ENCODE measurements at places on chromosomes 3 and 15. TPM values are rescaled to one million over a fixed set of nuclear protein-coding genes. Genes with fewer than 3 reads are reported as not detected.

- H3K4me3 ChIP-seq = peak overlapping the region; percentile 98
- H3K36me3 ChIP-seq = peaks cover 13% of the 10 kb centered on the region
- no peak for DNase-seq
- H3K27me3 ChIP-seq = peaks cover 6% of the 10 kb centered on the region
- peak overlapping the region; percentile 35 for H3K27ac ChIP-seq
- H3K4me1 ChIP-seq = peaks cover 36% of the 10 kb centered on the region
Observed at GRCh38 chr3:49020330-49021212, 1.4 kb upstream of the NDUFAF3 start.

- no peaks in the 10 kb centered on the region for H3K36me3 ChIP-seq
- H3K27ac ChIP-seq = no peak overlapping the region
- no peak for DNase-seq
- no peak overlapping the region for H3K4me3 ChIP-seq
- H3K4me1 ChIP-seq = no peaks in the 10 kb centered on the region
Observed at GRCh38 chr3:154664714-154665113, 234.7 kb upstream of the GPR149 start.

- peaks cover 6% of the 10 kb centered on the region for H3K4me1 ChIP-seq
- H3K4me3 ChIP-seq = no peak overlapping the region
- no peak for DNase-seq
- H3K27me3 ChIP-seq = no peaks in the 10 kb centered on the region
- no peaks in the 10 kb centered on the region for H3K36me3 ChIP-seq
Observed at GRCh38 chr3:13519006-13519791, 29.7 kb upstream of the FBLN2 start.

DNA sequence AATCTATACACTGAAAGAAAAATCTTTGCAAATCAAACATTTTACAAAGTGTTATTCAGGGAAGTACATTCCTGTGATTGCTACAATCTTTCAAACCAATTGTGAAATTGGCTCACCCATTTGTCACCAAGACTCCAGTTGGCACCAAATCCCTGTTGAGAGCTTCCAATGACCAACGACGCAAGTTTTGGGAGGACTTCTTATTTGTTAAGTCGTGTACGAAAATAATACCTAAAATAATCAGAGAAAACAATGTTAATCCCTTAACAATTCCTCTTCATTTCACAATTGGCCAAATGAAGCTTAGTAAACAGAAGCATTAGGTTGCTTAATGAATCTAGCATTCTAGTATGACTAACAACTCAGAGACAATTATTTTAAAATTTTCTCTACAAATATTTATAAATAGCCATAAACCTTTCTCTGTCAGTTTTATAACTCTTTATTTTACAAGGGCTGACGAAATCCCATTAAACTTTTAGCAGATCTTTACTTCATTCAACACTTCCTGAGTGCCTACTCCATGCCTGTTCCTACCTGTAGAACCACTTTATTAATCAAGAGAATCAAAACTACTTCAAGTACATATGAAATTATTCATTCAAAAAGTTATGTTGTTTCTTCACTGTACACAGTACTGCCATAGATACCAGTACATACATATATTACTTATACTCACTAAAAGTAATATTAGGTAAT lies 24.0 kb upstream of the HGD start:
- no peak overlapping the region for H3K27ac ChIP-seq
- DNase-seq = no peak
- no peaks in the 10 kb centered on the region for H3K4me1 ChIP-seq
- no peak overlapping the region for H3K4me3 ChIP-seq
- no peaks in the 10 kb centered on the region for H3K27me3 ChIP-seq
- H3K36me3 ChIP-seq = peaks cover 13% of the 10 kb centered on the region

- no peaks in the 10 kb centered on the region for H3K36me3 ChIP-seq
- H3K27ac ChIP-seq = no peak overlapping the region
- peaks cover 7% of the 10 kb centered on the region for H3K27me3 ChIP-seq
- H3K4me1 ChIP-seq = no peaks in the 10 kb centered on the region
- H3K4me3 ChIP-seq = no peak overlapping the region
- no peak for DNase-seq
Observed at GRCh38 chr15:81336568-81336967, 12.6 kb upstream of the STARD5 start.

DNA sequence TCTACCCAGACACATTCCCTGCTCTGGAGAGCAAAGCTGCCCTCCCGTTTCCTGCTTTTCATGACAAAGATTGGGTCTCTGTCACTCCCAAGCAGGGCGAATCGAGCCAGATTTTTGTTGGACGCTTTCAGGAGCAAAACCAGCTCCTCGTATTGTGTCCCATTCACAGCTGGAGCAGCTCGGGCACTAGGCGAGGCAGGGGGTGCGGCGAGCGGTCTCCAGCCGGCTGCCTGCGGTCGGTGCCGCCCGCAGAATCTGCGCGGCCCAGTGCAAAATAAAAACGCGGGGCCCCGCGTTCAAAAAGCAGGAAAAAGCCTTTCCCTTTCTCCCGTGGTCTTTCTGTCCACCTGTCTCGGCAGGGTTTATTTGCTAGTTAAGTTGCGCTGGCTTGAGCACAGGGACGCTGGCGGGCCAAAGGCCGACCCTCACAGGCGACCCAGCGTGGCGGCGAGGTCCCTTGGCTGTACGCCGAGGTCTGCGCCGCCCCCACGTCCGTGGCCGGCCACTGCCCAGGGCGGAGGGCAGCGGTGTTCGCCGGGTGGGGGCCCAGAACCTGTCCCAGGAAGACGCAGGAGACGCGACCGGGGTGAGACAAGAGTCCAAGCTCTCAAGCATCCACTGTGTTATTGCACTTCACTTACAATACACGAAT lies 71.2 kb downstream of the CYP19A1 start:
- H3K36me3 ChIP-seq = no peaks in the 10 kb centered on the region
- H3K27me3 ChIP-seq = peaks cover 39% of the 10 kb centered on the region
- peak overlapping the region; percentile 86 for H3K4me3 ChIP-seq
- peaks cover 11% of the 10 kb centered on the region for H3K4me1 ChIP-seq

GRCh38 chr3:98705212-98705611 lies 57.9 kb upstream of the ST3GAL6 start:
- no peak overlapping the region for H3K4me3 ChIP-seq
- no peaks in the 10 kb centered on the region for H3K27me3 ChIP-seq
- H3K36me3 ChIP-seq = no peaks in the 10 kb centered on the region
- peaks cover 22% of the 10 kb centered on the region for H3K4me1 ChIP-seq

- H3K4me1 ChIP-seq = peaks cover 7% of the 10 kb centered on the region
- no peaks in the 10 kb centered on the region for H3K36me3 ChIP-seq
- no peaks in the 10 kb centered on the region for H3K27me3 ChIP-seq
- no peak overlapping the region for H3K4me3 ChIP-seq
- no peak overlapping the region for H3K27ac ChIP-seq
Observed at GRCh38 chr3:131216801-131217200, 164.8 kb upstream of the NUDT16 start.

The CCR3 gene
- total RNA-seq = not detected

The ISLR gene
- total RNA-seq = 2.6 TPM

The CSPG4 gene
- total RNA-seq = 5.3 TPM

The C3orf49 gene
- not detected for total RNA-seq

The DUOX1 gene
- not detected for total RNA-seq

The CNTN6 gene
- 0.82 TPM for total RNA-seq

The MST1R gene
- total RNA-seq = 2.6 TPM

The PXK gene
- total RNA-seq = 6.1 TPM

Measured in neural crest cell (in vitro differentiated cells).